ENCODE measurements at places on chromosomes 11 and 22.

DNA sequence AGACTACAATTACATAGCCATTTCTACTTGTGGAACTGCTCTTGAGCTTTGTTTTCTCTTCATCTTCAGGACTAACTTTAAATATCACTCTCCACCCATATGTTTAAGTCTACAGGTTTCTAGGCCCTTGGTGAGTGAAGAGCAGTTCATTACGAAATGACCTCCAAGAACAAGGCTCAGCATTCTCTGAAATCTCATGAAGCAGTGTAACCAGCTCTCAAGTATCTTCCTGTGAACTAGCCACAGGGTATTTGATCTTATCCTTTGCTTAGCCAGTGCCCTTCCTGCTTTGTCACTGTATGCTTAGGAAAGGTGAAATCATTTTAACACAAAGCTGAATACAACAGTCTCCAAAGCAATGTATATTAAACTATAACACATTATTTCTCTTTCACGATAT lies 20.4 kb upstream of the LYVE1 start:
- DNase-seq, result peak; percentile 43

GRCh38 chr22:27531782-27532530 lies 269.6 kb downstream of the MN1 start:
- DNase-seq, result no peak

DNA sequence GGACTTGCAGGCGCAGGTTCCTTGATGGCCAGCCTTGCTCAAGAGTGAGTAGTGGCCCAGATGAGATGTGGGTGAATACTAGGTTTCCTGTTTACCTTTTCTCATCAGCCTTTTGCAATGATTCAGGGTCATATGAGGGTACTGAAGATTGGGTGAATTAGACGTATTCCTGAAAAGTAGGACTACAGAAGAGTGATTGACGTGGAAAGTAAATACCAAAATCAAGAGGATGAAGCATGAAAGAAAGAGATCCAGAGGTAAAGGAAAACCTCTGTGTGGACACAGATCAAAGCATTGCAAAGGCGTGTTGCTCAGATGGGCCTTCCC lies 59.9 kb downstream of the CYB5R2 start:
- DNase-seq, result no peak

DNA sequence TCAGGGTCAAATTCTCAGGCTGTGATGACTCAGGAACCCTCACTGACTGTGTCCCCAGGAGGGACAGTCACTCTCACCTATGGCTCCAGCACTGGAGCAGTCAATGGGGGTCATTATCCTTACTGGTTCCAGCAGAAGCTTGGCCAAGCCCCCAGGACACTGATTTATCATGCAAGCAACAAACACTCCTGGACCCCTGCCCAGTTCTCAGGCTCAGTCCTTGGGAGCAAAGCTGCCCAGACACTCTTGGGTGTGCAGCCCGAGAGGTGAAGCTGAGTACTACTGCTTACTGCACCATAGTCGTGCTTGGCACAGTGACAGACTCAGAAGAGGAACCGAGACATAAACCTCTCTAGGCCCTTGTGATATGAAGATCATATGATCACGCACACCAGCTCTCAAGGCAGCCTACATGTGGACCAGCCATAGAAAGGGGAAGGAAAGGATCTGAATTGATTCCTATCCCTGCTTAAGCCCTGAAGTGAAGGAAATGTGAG lies 58.2 kb downstream of the ZNF280B start:
- peak; percentile 36 for DNase-seq

- DNase-seq, result no peak
Observed at GRCh38 chr11:36023922-36024321, 80.1 kb downstream of the LDLRAD3 start.

- DNase-seq, result no peak
Observed at GRCh38 chr11:19792510-19792909, 79.9 kb downstream of the NAV2 start.

- peak; percentile 86 for DNase-seq
Observed at GRCh38 chr11:119373921-119374631, 7.4 kb downstream of the USP2 start.

- DNase-seq, result peak; percentile 53
Observed at GRCh38 chr22:46064228-46064965, 85.9 kb upstream of the PPARA start.

DNA sequence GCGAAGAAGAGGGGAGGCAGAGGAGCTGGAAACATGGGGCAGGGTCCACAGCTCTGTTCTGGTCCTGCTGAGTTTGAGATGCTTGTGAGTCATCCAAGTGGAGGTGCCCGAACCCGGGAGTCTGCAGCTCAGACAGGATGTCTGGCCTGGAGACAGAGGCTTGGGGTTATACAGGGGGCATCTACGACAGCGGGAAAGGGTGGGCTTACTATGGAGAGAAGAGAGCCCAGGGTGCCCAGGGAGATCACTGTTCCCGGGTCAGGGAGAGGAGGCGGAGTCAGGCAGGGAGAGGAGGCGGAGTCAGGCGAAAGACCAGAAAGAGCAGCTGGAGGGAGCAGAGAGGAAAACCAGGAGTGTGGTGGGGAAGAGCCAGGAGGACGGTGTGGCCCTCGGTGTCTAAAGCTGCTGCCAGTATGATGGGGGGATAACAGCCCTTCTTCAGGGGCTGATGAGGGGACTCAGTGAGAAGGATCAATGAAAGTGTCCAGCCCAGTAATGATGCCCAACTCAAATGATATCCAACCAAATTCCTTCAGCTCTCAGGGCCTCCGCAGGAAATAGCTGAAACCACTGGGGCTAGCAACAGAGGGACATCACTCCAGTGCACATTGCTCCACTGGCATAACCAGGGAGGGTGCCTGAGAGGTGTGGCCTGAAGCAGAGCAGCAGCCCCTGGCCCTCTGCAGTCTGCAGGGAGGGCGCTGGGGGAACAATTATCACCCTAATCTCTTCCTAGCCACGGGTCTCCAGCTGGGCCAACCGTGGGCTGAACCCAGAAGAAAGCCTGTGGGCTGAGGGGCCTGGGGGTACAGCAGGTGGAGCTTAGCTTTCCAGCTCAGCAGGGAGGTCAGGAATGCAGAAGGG lies 2.6 kb upstream of the LTBP3 start:
- DNase-seq, result no peak

DNA sequence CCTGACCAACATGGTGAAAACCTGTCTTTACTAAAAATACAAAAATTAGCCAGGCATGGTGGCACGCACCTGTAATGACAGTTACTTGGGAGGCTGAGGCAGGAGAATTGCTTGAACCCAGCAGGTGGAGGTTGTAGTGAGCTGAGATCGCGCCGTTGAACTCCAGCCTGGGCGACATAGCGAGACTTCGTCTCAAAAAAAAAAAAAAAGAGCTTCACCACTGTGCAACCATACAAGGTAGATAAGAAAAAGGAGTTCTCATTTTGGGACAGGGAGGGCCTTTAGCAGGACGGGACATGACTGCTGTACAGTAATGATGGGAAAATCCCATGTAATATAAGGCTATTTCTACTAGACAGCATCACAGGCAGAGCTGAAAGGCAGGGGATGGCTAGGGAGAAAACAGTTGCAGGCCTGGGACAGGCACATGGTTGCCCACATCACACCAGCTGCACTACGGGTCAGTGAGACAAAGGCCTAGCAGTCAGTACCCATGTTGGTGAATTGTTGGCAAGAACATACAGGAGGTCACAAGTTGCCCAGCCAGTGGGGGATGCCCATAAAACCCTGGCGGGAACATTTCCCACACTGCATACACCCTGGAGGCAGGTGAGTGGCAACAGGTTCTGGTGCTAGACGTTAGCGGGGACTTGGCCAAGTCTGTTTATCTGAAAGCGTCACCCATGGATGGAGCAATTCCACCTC lies 5.4 kb downstream of the TANGO2 start:
- DNase-seq, result no peak

- no peak for DNase-seq
Observed at GRCh38 chr11:2590131-2590964, 109.4 kb downstream of the KCNQ1OT1 start.
